ENCODE measurements at places on chromosomes 4 and X.

GRCh38 chr4:183758758-183759447, 99.8 kb downstream of the TRAPPC11 start:
- no peak for DNase-seq

- no peak for DNase-seq
Measured at GRCh38 chrX:119736206-119736764, 22.1 kb upstream of the SOWAHD start.

- DNase-seq: no peak
Measured at GRCh38 chr4:182876427-182876826, 40.8 kb downstream of the DCTD start.

DNA sequence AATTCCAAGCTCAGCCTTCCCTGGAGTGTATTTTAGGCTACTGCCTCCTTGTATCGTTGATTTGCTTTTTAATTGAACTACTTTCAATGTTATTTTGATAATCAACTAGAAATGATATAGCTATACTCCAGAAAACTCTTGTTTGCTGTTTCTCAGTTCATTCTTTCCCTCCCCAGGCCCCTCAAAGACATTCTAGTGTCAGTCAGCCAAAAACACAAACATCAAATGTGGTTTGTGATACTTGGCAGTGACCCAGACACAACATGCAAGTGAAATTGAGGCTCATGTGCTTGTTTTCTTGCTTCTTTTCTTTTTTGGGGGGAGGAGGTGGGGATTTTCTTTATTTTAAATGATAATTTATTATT, 7.6 kb downstream of the FAT4 start:
- no peak for DNase-seq

GRCh38 chrX:19624739-19625138, 109.4 kb upstream of the MAP3K15 start:
- DNase-seq: no peak

GRCh38 chrX:140917354-140918115, 84.9 kb upstream of the SPANXB1 start:
- DNase-seq: no peak

- DNase-seq: no peak
Measured at GRCh38 chrX:103629318-103630170, 769 bp downstream of the TCEAL1 start.

- DNase-seq: no peak
Measured at GRCh38 chr4:179124957-179125356, 1682.7 kb upstream of the AGA start.

GRCh38 chrX:1894740-1895139, 279.9 kb downstream of the ASMT start:
- DNase-seq: no peak

DNA sequence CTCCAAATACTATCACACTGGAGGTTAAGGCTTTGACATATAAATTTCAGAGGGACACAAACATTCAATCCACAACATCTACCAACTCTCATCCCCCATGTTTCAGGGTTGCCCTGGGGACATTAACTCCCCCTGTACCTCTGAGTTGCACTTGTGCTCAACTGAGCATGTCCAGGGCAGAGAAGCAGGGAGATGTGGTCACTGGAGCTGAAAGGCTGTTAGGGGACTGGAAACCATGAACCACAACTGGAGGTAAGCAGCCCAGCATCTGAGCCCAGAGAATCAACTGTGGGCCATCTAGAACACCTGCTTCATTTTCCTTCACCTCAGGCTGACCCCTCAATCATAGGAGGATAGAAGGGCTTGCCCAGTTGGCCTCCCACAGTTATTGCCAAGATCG, 641.1 kb downstream of the MID1IP1 start:
- no peak for DNase-seq

DNA sequence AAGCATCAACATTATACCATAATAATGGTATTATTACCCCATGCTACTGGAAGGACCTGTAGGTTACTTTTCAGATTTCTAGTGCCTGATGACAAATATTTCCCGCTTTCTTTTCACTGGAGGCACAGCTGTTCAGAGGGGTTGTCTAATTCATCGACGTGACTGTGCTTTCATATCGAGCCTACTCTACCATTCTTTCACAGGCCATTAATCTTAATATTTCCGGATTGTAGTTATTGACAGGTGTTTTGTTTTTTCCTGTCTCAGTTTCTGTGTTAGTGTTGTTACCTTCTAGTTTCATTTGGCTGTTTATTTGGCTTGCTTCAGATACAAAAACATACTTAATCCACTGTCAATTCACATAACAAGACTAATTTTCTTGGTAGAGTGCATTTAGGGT, 330.9 kb downstream of the SPOCK3 start:
- no peak for DNase-seq

DNA sequence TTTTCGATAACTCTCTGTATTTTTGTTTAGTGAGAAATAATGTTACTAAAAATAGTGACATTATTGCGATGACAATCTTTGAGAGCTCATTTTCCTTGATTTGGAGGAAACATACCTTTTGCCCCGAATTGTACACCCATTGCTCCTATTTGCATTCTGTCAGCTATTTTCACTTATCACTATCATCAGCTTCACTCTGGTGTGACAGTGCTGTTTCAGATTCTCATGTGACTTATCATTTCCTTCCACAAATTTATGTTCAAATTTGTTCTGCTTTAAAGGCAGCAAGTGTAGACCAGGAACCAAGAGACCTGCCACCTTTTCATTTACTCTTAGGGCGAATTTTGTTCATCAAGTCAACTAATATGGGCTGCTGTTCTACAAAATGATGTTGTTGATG, 179.4 kb downstream of the RBM46 start:
- DNase-seq: no peak

- no peak for DNase-seq
Measured at GRCh38 chr4:173522160-173522950, 7.7 kb downstream of the HAND2 start.

GRCh38 chrX:70504772-70505450, 60.3 kb downstream of the DLG3 start:
- no peak for DNase-seq

- no peak for DNase-seq
Measured at GRCh38 chr4:111720866-111721265, 424.4 kb upstream of the FAM241A start.

DNA sequence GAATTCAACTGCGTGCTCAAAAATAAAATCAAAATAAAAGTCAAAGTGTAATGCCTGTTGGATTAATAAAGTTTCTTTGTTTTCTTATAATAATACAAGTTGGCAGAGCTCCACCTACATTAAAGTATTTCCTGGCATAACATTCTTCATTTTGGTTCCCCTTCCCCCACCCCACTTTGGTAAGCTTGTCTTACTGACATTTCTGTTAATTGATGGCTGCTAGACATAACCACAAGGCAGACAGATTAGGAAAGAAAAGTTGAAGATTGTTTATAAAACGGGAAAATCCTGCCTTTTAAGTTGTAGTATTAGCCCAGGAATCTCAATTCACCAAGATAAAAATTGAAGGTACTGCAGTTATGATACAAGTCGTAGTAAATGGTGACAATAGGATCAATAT, 246.5 kb upstream of the RPS6KA3 start:
- DNase-seq: no peak

DNA sequence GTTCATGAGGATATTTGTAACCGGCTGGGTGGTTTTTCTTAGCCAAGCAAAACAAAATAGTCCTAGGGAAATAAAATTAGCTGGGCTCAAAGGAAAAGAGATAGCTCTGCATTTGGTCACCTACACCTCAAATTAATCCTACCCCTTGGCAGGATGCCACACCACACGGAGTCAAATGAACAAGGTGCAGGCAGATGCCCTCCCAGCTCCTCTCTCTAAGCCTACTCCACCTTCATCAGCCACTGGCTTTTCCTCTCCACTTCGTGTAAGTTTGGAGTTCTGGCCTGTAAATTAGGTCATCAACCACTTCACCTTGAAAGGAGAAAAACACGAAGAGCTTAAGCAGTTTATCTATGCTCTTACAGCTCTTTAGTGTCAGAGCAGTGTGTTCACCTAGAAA, 1.4 kb downstream of the DDIT4L start:
- no peak for DNase-seq

DNA sequence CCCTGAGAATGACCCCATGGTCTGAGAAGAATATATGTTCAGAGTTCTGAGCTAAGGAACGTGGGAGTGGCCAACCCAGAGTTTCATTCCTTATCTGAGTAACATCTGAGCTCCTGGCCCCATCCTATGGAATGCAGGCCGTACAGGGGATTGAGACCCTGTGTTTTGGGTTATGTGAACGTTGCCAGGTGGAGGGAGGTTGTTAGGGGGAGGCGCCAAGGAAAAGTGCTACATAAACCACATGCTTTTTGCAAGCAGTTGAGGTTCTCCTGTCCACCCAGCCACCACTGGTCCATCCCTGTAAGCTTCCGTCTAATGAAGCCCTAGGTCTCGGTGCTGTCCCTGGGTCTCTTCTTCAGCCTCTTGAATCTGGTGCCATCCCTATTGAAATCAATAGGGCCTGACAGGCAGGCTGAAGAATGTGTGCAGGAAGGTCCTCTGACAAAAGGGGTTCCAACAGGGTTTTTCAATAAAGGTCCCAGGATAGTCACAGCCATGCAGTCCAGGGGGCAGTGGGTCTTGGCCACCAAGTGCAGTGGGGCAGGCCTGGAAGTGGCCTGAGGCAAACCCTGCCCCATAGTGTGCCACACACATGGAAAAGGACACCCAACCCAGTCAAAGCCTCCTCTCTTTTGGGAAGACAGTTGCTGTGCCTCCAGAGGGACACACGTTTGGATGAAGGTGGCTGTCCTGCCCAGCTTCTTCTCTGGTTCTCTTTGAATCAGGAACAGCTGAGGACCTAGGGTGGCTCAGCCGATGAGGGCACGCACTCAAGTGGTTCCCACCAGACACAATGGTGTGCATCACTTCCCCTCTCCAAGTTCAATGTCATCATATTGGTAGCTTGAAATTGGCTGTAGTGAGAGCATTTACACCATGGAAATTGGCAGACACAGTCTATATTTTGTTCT, 53.5 kb downstream of the HTRA3 start:
- no peak for DNase-seq

- DNase-seq: no peak
Measured at GRCh38 chr4:76002176-76002575, 5.1 kb downstream of the CXCL9 start.

- no peak for DNase-seq
Measured at GRCh38 chr4:150647008-150647407, 65.1 kb downstream of the MAB21L2 start.

DNA sequence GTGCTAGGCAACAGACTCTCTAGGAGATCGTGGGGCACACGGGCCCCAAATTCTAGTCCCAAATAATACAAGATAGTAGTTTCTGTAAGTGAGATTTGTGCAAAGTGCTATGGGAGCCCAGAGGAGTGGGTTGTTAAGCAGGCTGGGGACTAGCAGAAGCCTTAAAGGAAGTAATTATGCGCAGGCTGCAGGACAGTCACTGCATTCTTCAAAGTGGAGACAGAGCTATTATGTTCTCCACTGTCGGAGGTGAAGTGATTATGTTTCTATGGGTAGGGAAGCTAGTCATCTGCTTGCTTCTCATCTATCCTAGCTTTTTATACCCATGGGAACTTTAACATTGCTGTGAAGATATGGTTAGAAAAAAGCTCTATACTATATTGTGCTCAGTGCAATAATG, 154.2 kb downstream of the CPE start:
- no peak for DNase-seq

GRCh38 chrX:154890990-154891639, 5.0 kb downstream of the F8A1 start:
- DNase-seq: no peak
